ENCODE measurements at places on chromosomes 12 and 14.

- no peak for DNase-seq
These were observed 357.3 kb upstream of the MIS18BP1 start for GRCh38 chr14:45610318-45610717.

- no peak for DNase-seq
These were observed 195.2 kb upstream of the PRMT8 start for GRCh38 chr12:3295646-3296408.

DNA sequence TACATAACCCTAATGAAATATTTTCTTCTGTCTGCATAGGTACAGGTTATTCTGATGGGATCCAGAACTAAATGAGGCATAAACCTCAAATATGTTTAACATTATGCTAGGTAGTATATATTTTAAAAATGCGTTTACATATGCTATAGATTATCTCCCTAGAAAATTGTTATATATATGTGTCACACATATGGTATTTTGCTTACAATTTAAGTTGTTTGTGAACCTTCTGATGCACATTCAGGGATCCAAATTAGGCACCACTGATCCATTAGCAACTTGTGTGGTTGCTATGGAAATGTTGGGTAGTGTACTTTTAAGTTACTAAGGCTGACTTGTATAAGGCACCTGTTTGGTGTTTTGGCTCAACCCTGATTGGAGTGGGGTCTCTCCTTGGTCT is 456.7 kb downstream of the AEBP2 start:
- DNase-seq, result no peak

DNA sequence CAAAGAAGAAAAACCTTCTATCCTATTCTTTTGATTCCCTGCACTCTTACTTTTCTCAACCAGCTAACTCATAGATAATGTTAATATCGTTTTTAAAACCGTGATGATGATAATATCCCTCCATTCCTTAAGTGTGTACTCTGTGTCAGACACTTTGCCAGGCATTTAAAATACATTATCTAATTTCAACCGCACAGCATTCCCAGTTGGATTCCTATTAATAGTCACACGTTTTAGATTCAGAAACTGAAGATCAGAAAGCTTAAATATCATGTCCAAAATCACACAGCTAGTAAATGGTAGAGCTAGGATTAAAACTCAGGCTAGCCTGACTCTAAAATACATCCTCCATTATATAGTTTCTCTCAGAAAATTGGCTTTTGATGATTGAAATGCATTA is 366.0 kb downstream of the NELL2 start:
- DNase-seq, result no peak

- no peak for DNase-seq
These were observed 6.0 kb upstream of the SLC24A4 start for GRCh38 chr14:92316937-92317336.

GRCh38 chr12:132500142-132500855 is 10.3 kb downstream of the FBRSL1 start:
- DNase-seq, result no peak

GRCh38 chr12:79358716-79359300 is 332.0 kb downstream of the PAWR start:
- no peak for DNase-seq

Data from CD4-positive, alpha-beta T cell (primary cell).